ENCODE measurements at places on chromosomes 3 and 15.
A peak's percentile ranks its signal among the peaks of the same experiment; 100 is the strongest.

DNA sequence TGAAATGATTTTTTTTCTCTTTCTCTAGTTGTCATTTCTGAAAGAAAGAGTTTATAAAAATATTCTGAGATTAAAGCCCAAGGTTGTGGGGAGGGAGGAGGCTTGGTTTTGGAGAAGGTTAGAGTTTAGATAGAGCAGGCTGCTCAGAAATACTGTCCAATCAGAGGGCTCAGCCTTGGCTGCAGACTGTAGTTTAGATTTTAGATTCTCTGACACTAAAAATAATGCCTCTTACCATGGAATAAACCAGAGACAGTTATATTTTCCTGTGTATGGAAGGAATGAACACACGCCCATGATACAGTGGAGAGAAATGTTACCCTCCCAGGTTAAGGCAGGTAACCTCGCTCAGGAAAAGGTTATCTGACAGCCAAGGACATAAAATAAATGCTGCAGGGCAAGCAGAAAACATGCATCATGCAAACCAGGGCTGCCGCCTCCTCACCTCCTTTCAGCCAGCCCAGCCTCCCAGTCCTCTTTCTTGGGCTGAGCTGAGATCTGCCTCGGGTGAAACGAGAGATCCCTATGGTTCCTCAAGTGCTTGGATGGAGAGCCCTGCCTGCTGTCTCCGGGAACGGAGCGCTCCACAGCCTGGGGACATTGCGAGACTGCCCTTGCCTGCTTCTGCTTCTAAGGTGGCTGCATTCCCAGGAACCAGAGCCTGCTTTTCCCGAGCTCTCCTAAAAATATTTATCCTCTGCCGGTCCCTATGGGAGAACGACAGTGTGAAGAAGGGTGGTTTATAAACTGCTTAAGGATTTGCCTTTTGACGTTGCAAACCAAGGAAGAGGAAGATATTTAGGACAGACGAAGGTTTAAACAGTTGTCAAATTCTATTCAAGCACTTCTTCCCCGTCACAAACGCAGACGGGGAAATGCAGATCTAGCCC is 848 bp downstream of the NCEH1 start:
- DNase-seq, result peak; percentile 7

- DNase-seq, result no peak
Observed at GRCh38 chr3:76011121-76011520, 225.8 kb upstream of the ZNF717 start.

DNA sequence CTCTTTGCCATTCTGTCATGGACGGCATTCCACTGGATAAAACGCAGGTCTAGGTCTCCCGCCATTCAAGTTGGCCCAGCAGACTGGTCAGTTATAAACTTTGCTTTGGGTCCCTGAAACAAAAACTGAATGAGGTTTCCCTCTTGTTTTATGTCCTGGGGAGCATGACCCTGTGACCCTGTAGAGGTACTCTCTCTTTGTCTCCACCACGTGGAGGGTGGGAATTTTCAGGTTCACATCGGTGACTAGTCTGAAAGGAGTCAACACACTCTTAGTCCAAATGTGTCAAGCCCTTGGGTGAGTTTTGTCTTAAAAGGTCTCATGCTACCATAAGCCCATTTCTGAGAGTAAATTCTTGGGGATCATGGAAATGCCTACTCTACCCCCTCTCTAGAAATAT is 139.9 kb downstream of the PLCH1 start:
- DNase-seq, result no peak

DNA sequence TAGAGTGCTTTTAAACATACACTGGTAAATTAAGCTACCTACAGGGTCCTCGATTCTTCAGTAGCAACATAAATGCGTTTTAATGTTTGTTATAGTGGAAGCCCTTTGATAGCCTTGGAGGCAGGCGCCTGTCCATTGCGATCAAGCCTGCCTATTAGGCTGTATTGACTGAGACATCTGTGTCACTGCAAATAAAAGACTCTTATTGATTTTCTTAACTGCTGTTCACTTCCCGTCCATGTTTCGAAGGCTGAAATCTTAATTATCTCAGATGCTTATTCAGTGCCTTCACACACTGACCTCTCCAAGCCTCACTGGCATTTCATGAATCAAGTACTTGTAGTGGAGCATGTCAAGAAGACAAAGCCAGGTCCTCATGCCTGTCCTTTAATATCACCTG is 51.1 kb downstream of the MAP2K5 start:
- DNase-seq, result no peak

DNA sequence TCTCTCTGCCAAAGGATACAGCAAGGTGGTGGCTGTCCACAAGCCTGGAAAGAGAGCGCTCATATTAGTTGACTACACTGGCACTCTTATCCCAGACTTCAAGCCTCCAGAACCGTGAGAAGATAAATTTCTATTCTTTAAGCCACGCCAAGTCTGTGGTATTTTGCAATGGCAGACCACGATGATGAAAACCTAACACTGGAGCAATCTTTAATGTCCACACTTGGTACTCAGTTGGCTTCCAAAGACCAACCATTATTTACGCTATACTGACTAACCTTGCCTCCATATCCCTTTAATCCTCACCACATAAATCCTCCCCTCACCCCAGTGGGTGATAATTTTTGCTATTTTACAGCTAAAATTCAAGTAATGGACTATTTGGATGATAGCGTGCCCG is 16.9 kb upstream of the LACTB start:
- no peak for DNase-seq

All from right renal cortex interstitium (tissue), 3 donors.